ENCODE measurements at places on chromosomes 5 and 9.

GRCh38 chr9:108108852-108109448 lies 619.4 kb upstream of the KLF4 start:
- DNase-seq: no peak

- DNase-seq: no peak
Measured at GRCh38 chr5:109590799-109591198, 98.9 kb upstream of the MAN2A1 start.

DNA sequence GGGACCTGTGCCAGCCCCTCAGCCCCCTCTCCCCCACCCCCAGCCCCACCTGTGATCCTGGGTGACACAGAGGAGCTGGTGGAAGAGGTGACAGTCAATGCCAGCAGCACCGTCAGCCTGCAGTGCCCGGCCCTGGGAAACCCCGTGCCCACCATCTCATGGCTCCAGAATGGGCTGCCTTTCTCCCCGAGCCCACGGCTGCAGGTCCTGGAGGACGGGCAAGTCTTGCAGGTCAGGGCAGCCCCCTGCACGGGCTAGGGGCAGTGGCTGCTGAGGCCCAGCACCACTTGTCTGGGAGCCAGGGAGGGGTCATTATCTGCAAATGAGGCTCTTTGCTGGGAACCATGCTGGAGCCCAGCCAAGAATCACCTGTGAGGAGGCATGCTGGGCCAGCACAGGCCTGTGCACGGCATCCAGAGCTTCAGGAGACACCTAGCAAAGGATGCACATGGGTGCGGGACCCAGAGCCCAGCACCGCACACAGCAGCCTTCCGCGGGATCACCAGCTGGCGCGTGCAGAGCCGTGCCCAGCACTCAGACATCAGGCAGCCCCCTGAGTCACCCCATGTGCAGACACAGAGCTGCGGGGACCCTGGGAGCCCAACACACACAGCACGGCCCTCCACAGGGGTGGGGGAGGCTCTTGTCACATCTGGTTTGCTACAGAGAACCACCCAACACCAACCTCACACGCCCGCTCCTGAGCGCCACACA lies 62.0 kb upstream of the ASS1 start:
- no peak for DNase-seq

- no peak for DNase-seq
Measured at GRCh38 chr9:121207371-121207940, 5.8 kb upstream of the RAB14 start.

DNA sequence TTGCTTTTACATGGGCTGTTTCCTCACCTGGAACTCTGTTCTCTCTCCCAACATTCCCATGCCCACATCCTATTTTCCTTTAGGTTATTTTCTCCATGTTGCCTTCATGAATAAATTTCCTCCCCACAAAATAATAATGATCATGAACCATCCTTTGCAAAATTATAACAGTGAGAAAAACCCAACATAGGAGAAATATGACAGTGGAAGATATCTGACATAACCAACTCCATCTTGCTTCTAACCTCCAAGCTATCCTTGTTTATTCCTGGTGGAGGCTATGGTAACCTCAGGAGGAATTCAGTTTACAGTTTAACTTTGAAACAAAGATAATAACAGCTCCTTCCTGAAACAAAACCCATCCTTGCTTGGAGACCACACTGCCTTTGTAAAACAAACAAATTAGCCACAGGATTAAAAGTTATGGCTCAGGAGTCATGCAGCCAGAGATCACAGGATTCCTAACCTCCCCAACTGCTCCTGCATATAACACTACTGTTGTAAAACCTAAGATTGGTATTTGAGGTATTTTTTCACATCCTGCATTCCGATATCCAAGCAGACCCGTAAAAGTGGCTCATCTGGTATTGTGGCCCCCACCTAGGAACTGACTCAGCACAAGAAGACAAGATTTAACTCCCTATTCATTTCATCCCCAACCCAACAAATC lies 212.4 kb downstream of the TRIM32 start:
- DNase-seq: no peak

Data from activated T-helper 1 cell treated with Interleukin-2 at 50 U/mL for 16 hours (primary cell).